ENCODE measurements at places on chromosomes 13 and 19.
A peak's percentile ranks its signal among the peaks of the same experiment; 100 is the strongest.

- no peak for DNase-seq
Measured at GRCh38 chr19:15324791-15325519, 7.4 kb downstream of the BRD4 start.

GRCh38 chr13:41988244-41988643 is 27.3 kb upstream of the VWA8 start:
- no peak for DNase-seq

- DNase-seq, result no peak
Measured at GRCh38 chr13:48251611-48252081, 18.6 kb downstream of the ITM2B start.

DNA sequence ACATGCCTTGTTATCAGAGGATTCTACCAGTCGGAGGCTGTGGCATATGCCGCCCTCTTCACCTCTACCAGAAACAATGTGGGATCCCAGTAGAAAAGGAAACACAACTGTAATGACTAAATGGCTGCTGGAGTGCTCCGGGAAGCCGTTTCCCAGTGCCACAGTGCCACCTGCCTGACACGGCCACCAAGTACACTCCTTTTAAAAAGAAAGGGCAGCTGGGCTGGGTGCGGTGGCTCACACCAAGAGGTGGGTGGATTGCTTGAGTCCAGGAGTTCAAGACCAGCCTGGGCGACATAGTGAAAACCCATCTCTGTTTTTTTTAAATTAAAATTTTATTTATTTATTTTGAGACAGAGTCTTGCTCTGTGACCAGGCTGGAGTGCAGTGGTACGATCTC is 67.3 kb downstream of the TRPM4 start:
- DNase-seq, result peak; percentile 56

DNA sequence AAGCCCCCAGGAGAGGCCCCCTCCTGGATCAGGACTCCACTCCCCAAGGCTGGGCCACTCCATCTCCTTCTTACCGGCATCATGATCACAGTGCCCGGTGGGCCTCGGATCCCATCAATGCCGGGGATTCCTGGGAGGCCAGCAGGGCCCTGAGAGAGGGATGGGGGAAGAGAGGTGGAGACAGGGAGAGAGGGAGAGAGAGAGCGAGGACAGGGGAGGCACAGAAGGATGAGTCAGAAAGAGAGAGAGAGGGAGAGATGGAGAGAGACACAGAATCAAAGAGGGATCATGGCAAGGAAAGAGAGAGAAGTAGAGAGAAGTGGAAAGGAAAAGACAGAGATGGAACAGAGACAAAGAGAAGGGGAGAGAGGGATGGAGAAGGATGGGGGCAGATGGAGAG is 13.8 kb downstream of the COL5A3 start:
- no peak for DNase-seq

- DNase-seq, result no peak
Measured at GRCh38 chr19:3821156-3821555, 35.0 kb upstream of the MATK start.

DNA sequence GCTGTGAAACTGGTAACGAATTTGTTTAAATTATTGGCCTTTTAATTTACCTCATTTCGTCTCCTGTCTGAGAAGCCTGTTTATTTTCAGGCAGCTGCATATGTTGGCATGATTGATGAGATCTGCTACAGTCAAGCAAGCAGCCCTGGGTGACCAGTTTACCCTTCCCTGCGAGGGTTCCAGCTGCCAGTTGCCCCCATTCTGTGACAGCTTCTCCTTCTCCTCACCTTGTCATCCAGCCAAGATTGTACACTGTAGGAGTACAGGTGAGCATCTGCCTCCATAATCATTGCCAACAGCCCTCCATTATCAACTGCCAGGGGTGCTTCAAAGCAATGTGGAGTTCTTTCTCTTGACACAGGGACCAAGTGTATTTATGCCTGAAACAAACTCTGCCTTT is 1979.9 kb upstream of the PRR20A start:
- DNase-seq, result no peak

DNA sequence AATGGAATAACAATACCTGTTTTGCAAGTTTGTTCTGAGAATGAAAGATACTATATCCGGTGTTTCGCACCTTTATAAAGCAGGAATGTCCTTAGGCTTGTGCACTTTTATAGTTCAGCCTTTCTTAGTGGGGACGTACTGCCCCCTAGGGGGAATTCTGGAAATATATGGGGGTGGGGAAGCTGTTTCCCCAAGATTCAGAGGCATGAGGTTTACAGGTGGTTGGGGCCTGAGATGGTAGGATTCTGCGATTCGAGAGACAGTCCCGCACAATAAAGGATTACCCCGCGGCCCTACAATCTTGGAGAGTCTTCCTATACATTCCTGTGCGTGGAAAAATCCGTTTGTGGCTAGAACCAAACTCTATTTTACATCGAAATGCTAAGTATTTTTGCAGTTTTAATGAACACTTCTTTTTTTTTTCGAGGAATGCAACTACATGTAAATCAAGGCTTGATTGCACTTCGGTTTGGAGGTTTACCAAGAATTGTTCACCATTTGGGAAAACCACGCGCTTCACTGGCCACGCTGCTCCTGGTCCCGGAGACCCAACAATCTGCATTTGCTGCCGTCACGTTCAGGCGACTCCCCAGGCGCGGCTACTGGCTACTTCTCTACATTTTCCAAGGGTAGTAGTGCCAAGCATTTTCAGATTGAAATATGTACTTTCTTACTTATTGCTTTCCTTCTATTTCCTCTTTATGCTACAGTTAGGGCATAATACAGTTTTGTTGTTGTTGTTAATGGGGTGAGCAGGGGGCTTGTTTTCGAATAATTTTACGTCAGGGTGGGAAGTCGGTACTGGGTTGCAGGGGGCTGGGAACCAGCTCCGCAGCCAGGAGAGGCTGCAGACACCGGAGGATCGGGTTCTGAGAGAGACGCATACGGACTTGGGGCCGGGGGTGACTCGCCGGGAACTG is 830 bp downstream of the NEK5 start:
- DNase-seq, result peak; percentile 39

GRCh38 chr19:33052352-33052972 is 12.2 kb downstream of the RHPN2 start:
- no peak for DNase-seq

- no peak for DNase-seq
Measured at GRCh38 chr19:13718733-13719132, 45.6 kb upstream of the MRI1 start.

- DNase-seq, result no peak
Measured at GRCh38 chr19:1944916-1945561, 4.1 kb downstream of the CSNK1G2 start.

- DNase-seq, result no peak
Measured at GRCh38 chr13:27228131-27228530, 23.2 kb upstream of the RPL21 start.

GRCh38 chr19:7541828-7542443 is 6.4 kb downstream of the PNPLA6 start:
- no peak for DNase-seq

- DNase-seq, result no peak
Measured at GRCh38 chr19:1997353-1998233, 17.9 kb downstream of the BTBD2 start.

DNA sequence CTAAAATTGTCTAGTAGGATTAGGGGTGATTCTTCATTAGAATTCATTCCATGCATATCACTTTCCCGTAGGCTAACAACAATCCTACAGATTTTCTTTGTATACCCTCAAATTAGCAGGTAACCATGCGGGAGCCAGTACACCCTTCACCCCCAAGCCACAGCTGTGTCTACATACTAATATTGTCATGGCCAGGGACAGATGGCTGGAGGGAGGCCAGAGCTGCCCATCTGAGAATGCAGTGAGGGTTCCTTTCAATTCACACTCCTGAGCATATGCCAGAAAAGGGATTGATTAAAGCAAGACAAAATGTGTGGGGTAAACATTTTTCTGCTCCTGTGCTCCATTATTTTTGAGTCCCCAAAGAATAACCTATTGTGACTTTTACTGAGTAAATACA is 68.9 kb downstream of the FREM2 start:
- DNase-seq, result no peak

DNA sequence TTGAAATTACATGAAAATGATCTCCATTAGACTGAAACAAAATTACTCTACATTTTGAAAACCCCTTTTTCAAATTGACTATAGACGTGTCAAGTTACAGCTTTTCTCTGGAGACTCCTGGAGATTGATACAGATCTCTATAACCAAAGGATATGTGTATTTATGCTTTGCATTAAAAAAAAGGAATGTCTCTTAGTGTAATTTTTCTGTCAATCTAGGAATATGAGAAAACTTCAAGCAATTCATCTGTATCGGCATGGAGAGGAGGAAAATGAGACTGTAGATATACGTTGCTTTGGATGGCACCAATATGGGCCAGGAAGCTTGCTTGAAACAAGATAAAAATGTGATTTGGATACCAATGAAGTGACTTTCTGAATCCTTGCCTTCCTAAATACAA is 286.6 kb downstream of the PCDH9 start:
- DNase-seq, result no peak

DNA sequence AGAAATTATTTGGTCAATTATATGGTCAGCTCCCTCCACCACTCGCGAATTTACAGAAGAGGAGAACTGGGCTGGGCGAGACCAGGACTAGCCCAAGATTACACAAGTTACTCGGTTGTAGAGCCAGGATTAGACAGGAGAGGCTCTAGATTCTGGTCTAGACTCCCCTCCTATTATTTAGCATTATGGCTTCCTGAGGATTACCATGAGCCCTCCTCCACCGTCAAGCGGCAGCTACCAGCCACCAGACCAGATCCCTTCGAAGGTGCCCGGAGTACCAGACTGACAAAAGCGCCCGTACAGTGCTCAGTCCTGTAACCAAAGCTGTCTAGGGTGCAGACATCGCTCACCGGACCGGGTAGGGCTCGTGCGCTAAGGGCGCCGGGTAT is 497 bp upstream of the MLNR start:
- DNase-seq, result no peak

- DNase-seq, result no peak
Measured at GRCh38 chr13:114070098-114070799, 62.2 kb downstream of the RASA3 start.

DNA sequence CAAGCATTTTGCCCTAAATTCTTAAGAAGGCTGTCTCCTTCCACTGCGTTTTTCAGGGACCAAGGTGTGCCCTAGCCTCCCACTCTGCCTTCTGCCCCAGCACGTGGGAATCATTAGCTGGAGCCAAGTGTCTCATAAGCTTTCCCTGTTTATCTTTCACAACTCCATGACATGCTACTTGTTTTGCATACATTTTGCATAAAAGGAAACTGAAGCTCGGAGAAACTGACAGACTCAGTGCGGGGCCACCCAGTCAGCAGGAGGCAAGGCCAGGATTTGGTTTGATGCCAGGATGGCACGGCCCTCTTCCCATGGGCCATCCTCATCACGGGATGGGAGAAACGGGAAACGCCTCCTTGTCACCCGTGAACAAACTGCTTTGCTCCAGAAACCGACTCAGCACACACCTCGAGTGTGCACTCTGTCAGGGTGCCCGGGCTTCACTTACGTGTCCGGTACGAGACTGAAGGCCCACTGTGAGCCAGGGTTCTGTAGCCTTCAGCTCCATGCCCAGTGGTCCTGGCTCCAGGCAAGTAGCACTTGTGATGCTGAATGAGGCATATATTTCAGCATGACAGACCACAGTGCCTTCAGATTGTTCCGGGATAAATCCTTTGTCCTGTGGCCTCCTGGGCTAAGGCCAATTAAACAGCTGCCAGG is 9.6 kb downstream of the CEBPA start:
- no peak for DNase-seq

GRCh38 chr19:38093587-38093986 is 130.4 kb downstream of the DPF1 start:
- no peak for DNase-seq

GRCh38 chr13:50197705-50198104 is 182.5 kb downstream of the KCNRG start:
- no peak for DNase-seq

DNA sequence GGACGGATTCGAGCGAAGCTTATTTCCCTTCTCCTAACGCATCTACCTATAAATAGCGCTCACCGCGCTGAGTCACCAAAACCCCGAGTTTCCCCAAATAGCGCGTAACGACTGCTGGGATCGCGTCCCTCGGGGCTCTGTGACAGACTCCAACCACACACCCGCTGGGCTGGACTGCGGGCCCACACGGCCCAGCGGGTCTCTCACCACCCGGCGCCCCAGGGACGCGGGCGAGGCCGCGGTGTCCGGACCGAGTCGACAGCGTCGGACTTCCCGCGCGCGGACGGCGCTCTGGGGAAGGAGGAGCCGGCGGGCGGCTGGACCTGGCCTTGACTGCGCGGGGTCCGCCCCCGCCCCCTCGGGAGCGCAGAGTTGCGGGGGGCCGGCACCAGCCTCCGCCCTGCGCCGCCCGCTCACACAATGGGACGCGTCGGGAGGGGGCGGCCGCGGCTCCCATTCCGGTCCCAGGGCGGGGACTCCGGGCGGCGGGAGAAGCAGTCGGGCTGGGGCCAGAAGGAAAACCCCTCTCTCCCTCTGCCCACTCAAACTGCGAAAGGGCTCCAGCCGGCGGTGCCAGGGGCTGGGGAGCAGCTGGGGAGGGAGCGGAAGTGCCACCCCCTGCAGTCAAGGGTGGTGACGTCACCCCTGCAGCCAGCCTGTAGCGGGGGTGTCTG is 108.8 kb downstream of the KCNRG start:
- peak; percentile 66 for DNase-seq

- DNase-seq, result no peak
Measured at GRCh38 chr19:38015216-38015615, 108.2 kb downstream of the SIPA1L3 start.

GRCh38 chr19:38417544-38418506 is 8.2 kb downstream of the RASGRP4 start:
- DNase-seq, result peak; percentile 59

- no peak for DNase-seq
Measured at GRCh38 chr13:95289020-95289444, 12.2 kb downstream of the ABCC4 start.

- DNase-seq, result no peak
Measured at GRCh38 chr13:41707194-41707821, 250.0 kb downstream of the RGCC start.

GRCh38 chr13:42487221-42487620 is 86.7 kb upstream of the TNFSF11 start:
- DNase-seq, result no peak

DNA sequence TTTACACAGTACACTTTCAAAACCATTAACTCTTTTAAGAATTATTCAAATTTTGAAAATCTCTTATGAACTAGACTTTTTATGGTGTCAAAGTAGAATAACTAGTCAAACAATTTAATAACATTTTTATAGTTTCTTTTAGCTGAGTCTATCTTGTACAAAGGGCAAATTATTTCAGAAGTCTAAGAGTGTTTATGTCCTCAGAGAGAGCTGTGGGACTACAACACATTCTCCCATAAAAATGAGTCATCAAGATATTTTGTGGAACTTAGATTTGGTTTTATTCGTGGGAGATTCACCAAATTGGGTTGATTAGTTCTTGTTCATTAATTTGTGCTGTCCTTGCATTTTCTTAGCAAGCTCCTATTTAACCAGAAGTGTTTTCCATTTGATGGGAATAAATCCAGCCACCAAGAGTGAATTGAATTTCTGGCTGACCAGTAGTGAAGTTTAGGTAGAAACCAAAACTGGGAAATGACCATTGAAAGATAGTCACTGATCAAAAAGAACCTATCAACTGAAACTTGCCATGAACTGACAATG is 291.0 kb downstream of the DLEU7 start:
- no peak for DNase-seq

Measured in stimulated activated CD4-positive, alpha-beta T cell treated with anti-CD3 and anti-CD28 coated beads, Interleukin-1b, Interleukin-23, amount 100 ng/mL, for 48 hours (primary cell).